ENCODE measurements at places on chromosomes 2 and 18.

GRCh38 chr2:5926871-5927512 is 234.8 kb downstream of the SOX11 start:
- DNase-seq = no peak

GRCh38 chr2:177272765-177273164 is 8.2 kb upstream of the NFE2L2 start:
- no peak for DNase-seq

DNA sequence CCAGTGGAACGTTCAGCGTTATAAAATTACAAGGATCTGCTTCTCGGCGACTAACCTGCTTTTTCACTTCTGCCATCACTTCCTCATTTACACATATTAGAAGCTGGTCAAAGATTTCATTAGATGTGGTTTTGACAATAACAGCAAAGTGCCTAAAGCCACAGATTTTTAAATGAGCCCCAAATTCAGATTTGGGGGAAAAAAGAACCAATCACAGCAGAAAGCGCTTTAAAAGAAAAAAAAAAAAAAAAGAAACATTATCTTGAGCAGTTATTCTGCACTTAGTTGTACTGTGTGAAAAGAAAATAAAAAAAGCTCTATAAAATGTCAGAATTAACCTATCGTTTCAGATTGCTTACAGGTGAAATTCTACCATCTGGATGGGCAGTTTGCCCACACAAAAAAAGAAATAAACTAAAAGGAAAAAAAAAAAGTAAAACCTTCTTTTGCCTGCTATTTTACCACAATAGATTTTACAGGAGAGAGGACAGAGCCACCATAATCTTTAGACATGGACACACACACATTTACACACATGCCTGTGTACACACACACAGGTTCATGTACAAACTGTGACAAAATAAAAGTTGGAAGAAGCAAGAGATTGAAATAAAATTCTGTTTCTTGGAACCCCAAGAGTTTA is 167.2 kb downstream of the TCF4 start:
- no peak for DNase-seq

- DNase-seq = no peak
These were observed 62.4 kb upstream of the MSH6 start for GRCh38 chr2:47720559-47720958.

GRCh38 chr2:48588745-48589144 is 28.9 kb upstream of the GTF2A1L start:
- DNase-seq = no peak

DNA sequence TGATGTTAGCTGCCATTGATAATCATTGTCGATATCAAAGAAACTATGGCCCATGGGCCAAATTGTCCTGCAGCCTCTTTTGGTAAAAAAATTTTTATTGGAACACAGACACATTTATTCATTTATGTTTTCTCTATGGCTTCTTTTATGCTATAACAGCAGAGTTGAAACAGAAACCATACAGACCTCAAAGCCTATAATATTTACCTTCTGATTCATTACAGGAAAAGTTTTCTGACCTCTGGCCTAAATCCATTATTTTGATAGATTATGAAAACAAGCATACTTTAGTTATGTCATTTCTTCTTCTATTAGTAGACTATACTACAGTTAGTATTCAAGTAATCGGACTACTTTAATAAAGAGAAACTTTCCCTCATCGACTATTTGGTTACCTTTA is 349.7 kb upstream of the GALNT5 start:
- DNase-seq = no peak

DNA sequence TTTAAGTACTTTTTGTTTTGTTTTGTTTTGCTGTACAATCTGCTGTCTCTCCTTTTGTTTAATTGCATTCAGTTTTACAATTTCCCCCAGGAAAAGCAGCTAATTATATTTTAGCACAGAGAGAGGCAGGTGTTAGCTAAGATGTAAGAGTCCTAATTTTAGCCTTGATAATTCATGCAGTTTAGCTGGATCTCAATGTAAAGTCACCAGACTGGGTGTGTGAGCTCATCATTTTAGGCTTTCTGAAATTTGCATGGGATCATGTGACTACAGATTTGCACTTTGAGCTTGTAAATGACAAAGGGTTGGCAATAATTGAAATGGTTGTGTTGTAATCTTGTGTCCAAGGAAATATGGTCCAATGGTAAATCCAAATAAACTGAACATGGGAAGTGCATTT is 68.5 kb downstream of the ETAA1 start:
- DNase-seq = peak; percentile 87

- no peak for DNase-seq
These were observed 57.7 kb downstream of the CCDC93 start for GRCh38 chr2:117956036-117956796.

- DNase-seq = no peak
These were observed 1100.8 kb downstream of the CNTNAP5 start for GRCh38 chr2:125125902-125126301.

DNA sequence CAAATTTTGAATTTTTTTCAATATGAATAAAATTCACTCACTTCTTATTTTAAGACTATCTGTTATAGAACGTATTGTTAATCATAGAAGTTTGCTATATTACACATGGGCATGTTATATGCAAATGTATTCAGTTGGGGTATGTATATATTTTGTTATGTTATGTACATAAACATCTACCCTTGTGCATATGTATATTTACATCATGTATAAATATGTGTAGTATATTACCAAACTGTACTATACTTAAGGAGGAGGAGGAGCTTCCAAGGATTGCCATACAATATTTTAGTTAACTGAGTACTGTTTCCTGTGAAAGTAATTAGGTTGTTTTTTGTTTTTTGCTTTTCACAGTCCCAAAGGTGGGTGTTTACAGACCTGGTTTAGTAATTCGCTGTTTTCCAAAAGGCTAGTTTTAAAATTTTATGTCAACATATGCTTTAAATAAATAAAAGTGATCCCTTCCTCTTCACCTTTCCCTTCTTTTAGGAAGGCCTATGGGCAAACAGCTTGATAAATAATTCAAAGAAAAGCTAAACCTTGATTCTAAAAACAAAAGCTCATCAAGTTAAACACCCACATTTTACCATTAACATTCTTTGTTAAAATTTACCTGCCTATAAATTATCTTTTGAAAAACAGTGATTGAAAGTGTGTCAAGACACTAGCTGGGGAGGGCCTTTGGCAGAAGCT is 12.9 kb upstream of the POU3F3 start:
- DNase-seq = no peak

- DNase-seq = no peak
These were observed 26.5 kb upstream of the KLF11 start for GRCh38 chr2:10016802-10017258.

DNA sequence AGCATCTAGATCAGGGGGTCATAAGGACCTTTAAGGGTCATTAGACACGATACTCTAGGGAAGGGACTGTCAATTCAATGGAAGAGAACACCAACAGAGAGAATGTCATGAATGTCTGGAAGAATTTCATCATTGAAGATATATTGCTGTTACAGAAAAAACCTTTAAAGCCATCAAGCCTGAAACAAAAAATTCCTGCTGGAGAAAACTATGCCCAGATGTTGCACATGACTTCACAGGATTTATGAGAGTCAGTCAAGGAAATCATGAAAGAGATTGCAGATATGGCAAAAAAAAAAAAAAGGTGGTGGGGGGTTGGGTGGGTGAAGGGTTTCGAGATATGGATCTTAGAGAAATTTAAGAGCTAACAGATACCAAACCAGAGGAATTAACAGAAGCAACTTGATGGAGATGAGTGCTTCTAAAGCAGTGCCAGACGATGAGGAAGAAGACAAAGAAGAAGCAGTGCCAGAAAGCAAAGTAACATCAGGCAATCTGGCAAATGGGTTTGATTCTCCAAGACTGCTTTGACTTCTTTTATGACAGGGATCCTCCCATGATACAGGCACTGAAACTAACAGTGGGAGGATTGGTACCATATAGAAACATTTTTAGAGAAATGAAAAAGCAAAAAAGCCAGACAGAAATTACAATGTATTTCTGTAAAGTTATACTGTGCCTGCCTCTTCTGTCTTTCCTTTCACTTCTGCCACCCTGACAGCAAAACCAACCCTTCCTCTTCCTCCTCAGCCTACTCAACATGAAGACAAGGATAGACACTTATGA is 28.5 kb downstream of the MAP4K3 start:
- no peak for DNase-seq

DNA sequence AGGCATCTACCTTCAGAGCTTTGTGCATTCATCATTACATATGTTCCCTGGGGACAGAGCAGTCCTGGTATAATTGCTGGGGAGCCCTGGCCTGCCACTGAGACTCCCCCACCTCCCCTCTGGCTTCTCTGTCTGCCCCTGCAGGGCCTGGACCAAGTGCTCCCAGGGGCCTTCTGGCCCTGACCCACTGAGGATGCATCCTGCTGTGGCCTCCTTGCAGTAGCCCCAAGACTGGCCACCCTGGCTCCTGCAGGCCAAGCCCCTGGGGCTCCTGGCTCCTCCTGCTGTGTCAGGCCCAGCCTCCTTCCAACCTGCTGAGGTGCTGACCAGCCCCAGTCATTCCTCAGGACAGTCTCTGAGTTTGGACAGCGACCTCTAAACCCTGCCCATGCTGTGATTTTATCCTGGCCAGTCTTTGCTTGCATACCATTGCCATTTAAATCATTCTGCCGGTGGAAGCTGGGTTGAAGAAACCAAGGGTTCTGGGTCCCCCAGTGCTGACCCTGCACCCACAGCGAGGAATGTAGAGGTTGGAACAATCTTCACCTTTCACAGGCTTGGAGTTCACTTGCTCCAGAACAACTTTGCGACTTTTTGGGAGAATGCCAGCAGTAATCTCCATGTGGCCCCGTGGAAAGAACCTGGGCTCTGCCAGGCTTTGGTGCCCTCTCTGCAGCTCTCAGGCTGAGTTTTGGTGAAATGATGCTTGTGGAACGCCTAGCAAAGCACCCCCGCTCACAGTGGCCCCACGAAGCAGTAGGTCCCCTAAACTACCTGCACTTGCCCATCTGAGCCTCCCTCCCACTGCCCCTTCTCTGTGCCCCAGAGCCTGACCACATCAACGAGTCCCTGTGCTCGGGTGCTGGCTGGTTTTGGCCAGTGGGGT is 167.3 kb upstream of the GLI2 start:
- DNase-seq = no peak

DNA sequence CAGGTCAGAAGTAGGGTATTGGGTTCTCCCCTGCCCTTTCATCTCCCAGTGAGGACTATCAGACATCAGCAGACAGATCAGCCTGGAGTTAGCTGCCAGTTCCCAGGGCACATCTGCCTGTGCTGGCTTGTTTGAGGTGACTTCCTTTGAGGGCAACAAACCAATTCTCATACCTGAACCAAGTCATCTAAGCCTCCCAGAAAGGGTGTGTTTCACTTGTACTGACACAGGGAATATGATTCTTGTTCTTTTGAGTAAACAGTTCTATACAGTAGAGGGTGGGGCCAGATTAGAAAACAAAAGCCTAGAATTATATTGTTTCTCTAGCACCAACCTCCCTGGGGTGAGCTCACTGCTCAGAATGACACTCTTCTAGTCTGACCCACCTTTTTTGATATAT is 591.9 kb downstream of the SLC4A3 start:
- DNase-seq = no peak

DNA sequence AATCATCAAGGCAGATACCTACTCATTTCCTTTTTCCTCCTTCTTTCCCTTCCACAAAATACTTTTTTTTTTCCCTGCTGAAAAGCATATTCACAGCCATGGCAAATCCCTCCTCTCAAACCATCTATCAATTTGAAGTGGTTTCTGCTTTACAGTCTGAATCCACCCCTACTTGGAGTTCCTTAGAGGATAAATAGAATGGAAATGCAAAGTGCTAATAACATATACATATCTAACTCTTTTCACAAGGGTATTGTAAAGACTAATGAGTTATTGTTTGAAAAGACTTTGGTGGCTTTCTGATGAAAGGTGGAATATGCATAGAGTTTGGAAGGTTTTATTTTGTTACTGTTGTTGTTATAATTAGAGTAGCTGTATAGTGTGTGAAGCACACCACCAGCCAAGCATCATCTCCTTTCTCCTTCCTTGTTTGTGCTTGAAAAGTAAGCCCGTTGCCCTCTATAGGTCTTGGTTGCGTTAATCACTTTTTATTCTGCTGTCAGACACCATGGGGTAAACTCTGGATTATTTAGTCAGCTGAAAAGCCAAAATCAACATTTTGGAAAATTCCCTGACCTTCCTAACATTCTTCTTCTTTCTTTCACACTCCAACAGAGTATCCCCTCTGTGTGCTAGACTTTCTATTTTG is 2126.9 kb upstream of the CELF4 start:
- no peak for DNase-seq

- DNase-seq = no peak
These were observed 19.1 kb upstream of the VIT start for GRCh38 chr2:36677386-36677785.

GRCh38 chr2:199431746-199432213 is 26.0 kb downstream of the SATB2 start:
- no peak for DNase-seq

- no peak for DNase-seq
These were observed 306.9 kb upstream of the NT5C1B start for GRCh38 chr2:18896125-18896764.

- DNase-seq = no peak
These were observed 37.0 kb upstream of the MPP4 start for GRCh38 chr2:201735486-201735885.

DNA sequence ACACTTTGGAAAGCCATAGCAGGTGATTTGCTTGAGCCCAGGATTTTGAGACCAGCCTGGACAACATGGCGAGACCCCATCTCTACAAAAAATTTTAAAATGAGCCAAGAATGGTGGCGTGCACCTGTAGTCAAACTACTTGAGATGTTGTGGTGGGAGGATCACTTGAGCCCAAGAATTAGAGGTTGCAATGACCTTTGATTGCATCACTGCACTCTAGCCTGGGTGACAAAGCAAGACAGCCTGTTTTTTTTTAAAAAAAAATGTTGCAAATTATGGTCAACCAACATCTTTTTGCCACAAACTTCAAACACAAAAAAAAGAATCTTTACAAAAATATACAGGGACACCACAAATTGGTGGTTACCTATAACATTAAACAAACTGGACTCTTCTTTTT is 40.3 kb downstream of the MEX3C start:
- DNase-seq = no peak

DNA sequence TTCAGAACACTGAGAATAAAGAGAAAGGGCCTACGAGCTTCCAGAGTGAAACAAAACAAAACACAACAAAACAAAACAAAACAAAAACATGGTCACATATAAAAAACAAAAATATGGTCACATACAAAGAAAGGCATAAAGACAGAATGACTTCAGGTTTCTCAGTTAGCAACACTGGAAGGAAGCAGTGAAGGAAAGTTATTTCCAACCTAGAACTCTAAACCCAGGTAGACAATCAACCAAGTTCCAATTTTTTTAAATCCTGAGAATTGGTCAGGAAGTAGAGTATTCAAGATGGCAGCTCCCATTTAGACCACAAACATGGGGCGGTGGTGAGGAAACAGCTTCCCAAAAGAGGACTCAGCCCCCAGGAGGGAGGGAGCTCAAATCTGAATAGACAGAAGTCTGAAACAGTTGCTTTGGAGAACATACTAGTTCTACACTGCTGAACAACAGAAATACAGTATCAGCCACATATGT is 9.1 kb downstream of the DRC1 start:
- DNase-seq = no peak

GRCh38 chr2:152051436-152051835 is 47.4 kb downstream of the CACNB4 start:
- DNase-seq = no peak

Data from NCI-H1436 treated with DMSO at 0.1 percent for 48 hours (cell line).